Regular cardiac myocyte (primary cell): ENCODE measurements at places on chromosomes 6 and 20. TPM values are rescaled to one million over a fixed set of nuclear protein-coding genes. Genes with fewer than 3 reads are reported as not detected.

Gene HLA-DOA
- not detected in 2 replicates for total RNA-seq

Gene THEMIS
- under 0.01 and 0.19 TPM in 2 replicates for total RNA-seq

Gene RIPPLY2
- total RNA-seq, result not detected in 2 replicates

Gene TGM3
- 0.19 and 0.28 TPM in 2 replicates for total RNA-seq

Gene BMP6
- 22.0 and 47.4 TPM in 2 replicates for total RNA-seq

Gene LY6G6D
- total RNA-seq, result not detected in 2 replicates

Gene JAG1
- total RNA-seq, result 101 and 117 TPM in 2 replicates

Gene TMC2
- not detected in 2 replicates for total RNA-seq

Gene CD40
- 5.8 and 14.9 TPM in 2 replicates for total RNA-seq

Gene SLC22A7
- not detected in 2 replicates for total RNA-seq

Gene SYNDIG1
- total RNA-seq, result 0.58 and 1.4 TPM in 2 replicates

Gene CCM2L
- under 0.01 TPM in 1 of 2 replicates, not detected in the other for total RNA-seq

Gene ENPP5
- total RNA-seq, result 0.19 and 5.6 TPM in 2 replicates

Gene OR12D3
- total RNA-seq, result not detected in 2 replicates

Gene MYB
- 0.28 and 6.3 TPM in 2 replicates for total RNA-seq
